ENCODE measurements at places on chromosomes 6 and 20.
A peak's percentile ranks its signal among the peaks of the same experiment; 100 is the strongest.

- H3K27ac ChIP-seq, result no peak overlapping the region
- H3K36me3 ChIP-seq, result no peaks in the 10 kb centered on the region
- H3K4me1 ChIP-seq, result no peaks in the 10 kb centered on the region
- DNase-seq, result no peak
- H3K4me3 ChIP-seq, result no peak overlapping the region
Measured at GRCh38 chr6:19327661-19328060, 509.5 kb upstream of the ID4 start.

- no peaks in the 10 kb centered on the region for H3K27me3 ChIP-seq
- DNase-seq, result no peak
- H3K4me3 ChIP-seq, result no peak overlapping the region
- H3K4me1 ChIP-seq, result peaks cover 9% of the 10 kb centered on the region
- H3K27ac ChIP-seq, result no peak overlapping the region
Measured at GRCh38 chr20:17916433-17916891, 52.1 kb downstream of the SNX5 start.

DNA sequence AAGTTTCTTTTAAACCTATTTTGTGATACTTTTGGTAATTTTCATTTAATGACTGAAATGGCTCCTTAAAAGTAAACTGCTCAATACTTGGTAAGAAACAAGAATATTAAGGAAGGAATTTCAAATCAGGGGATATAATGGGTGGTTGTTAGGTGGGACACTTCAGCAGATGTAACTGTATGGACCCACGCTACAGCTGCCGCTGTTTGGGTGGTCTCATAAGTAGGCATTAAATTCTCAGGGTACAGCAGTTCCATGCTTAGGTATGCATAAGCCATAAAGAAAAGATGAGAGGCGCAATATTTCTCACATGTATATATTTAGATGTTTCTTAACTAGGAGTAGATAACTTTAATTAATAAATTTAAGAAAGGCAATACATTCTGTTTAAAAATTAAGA is 35.0 kb downstream of the COL19A1 start:
- no peak for DNase-seq
- H3K27me3 ChIP-seq, result peaks cover 7% of the 10 kb centered on the region
- no peak overlapping the region for H3K27ac ChIP-seq

DNA sequence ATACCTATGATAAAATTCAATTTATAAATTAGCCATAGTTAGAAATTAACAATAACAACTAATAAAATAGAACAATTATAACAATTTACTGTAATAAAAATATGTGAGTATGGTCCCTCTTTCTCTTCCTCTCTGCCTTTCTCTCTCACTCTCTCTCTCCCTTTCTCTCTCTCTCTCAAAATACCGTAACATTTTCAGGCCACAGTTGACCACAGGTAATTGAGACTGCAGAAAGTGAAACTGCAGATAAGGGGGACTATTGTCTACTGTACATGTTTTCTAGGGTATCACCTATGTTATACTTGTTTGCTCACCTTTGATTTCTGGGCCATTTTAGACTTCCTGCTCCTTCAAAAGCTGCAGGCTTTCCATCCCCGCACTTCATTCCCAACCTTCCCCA is 46.8 kb downstream of the LY86 start:
- H3K27ac ChIP-seq, result no peak overlapping the region
- no peak overlapping the region for H3K4me3 ChIP-seq
- H3K36me3 ChIP-seq, result no peaks in the 10 kb centered on the region
- H3K27me3 ChIP-seq, result no peaks in the 10 kb centered on the region
- DNase-seq, result no peak
- peaks cover 3% of the 10 kb centered on the region for H3K4me1 ChIP-seq

- no peak overlapping the region for H3K4me3 ChIP-seq
- H3K27ac ChIP-seq, result no peak overlapping the region
- no peaks in the 10 kb centered on the region for H3K4me1 ChIP-seq
- H3K36me3 ChIP-seq, result no peaks in the 10 kb centered on the region
- DNase-seq, result no peak
Measured at GRCh38 chr6:153702671-153703070, 336.4 kb upstream of the OPRM1 start.

DNA sequence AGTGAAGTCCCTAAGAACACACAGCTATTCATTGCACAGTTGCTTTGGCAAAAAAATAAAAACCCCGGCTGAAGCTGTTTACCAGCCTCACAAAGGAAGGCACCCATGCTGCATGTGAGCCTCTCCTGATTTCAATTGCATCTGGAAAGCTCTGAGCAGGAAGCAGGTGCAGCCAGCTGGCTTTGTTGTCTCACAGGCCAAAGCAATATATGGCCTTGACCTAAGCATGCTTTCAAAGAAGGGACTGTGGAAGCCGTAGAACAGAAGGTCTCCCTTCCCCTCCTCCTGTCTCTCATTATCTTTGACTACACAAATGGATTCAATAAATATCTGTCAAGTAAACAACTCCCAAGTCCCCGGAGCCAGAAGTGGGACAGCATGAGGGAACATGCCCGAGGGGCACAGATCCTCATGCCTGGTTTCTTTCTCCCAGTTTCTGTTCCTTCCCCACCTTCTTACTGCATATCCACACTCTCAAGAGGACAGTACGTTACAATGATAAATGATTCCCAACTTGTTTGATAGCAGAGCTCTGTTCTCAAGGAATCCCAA is 57.2 kb upstream of the PCSK2 start:
- no peak for DNase-seq
- H3K27ac ChIP-seq, result no peak overlapping the region
- no peak overlapping the region for H3K4me3 ChIP-seq
- no peaks in the 10 kb centered on the region for H3K27me3 ChIP-seq
- H3K4me1 ChIP-seq, result no peaks in the 10 kb centered on the region

DNA sequence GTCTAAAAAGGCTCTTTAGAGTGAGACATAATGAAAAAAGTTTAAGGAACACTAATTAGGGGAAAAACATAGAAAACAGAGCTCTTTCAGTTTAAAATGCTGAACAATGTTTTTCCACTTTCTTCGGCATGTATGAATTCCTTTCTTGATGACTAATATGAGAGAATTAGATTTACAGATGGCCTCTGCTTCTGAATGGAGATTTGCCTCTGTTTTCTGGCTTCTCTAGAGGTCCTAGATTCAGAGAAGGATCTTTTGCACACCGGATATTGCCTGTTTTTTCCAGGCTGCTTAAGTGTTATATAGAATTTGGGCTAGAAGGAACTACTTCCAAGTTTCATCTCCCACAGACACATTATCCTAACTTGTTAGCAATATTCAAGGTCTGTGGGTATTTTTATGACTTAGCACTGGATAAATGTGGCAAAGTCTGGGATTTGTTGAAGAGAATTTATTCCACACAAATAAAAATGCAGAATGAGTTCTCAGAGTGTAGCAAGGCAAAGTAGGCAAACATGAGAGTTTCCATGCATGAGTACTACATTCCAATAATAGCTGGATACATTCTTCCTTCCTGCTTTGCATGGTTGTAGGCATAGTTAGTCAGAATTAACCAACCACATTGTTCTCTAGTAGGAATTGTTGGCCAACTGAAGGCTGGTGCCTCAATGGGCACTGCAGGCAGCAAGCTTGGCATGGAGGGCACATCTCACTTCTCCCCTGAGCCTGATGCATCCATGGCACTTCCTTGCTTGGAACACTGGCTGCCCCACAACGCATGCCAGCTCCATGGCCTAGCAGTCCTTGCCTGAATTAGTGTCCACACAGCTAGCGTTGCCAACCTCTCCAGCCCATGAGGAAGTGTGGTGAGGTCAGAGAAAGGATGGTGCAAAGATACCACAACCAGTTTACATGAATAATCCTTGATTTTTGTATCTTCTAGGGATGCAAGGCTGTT is 224.2 kb downstream of the CLIC5 start:
- H3K27me3 ChIP-seq, result no peaks in the 10 kb centered on the region
- no peak for DNase-seq
- H3K36me3 ChIP-seq, result no peaks in the 10 kb centered on the region
- no peaks in the 10 kb centered on the region for H3K4me1 ChIP-seq

GRCh38 chr6:3958255-3958654 is 109.1 kb downstream of the FAM50B start:
- DNase-seq, result no peak
- no peak overlapping the region for H3K4me3 ChIP-seq

DNA sequence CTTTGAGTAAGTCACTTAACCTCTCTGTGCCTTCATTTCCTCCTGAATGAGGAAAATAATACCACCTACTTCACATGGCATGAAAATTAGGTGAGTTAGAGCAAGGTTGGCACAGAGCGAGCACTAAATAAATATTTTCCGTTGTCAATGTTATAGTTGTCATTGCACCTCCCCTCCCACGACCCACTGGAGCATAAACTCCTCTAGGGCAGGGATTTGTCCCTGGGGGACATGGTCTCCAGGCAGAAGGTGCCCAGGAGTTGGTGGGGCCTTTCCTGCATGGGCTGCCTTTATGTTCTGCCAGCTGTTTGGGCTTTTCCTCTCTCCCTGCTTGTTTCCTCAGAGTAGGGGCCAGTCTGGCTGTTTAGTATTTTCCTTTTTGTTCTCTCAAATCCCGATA is 1.3 kb upstream of the ANGPT4 start:
- H3K27me3 ChIP-seq, result peaks cover 13% of the 10 kb centered on the region
- H3K27ac ChIP-seq, result peak overlapping the region; percentile 52
- H3K4me3 ChIP-seq, result no peak overlapping the region
- no peak for DNase-seq
- H3K4me1 ChIP-seq, result peaks cover 66% of the 10 kb centered on the region

DNA sequence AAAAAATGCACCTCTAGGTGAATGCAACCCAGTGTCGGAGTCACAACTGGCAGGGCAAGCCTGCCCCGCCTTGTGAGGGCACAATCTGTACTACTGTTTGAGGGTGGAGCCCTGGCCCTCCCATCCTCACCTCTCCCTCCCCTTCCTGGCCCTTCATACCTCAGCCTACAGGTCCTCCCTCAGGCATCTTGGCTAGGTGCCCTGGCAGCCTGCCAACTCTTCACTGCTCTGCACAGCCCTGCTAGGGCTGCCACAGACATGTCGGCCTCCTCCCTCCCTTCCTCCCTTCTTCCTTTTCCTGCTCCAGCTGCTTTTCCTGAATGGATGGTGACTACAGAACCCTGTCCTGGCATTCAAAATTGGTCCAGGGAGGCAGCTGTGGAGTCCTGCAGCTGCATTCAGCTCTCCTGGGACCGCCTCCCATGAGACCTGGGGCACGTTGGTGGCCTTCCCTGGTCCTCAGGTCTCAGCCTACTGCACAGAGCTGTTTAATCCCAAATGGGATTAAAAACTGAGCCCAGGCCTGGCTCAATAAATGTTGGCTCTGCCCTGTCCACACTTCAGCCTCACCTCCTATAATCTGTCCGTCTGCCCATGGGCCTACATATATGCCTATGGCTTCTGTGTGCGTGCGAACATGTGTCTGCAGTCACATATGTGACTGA is 52.7 kb downstream of the CDH22 start:
- no peaks in the 10 kb centered on the region for H3K4me1 ChIP-seq
- H3K4me3 ChIP-seq, result no peak overlapping the region
- peak; percentile 26 for DNase-seq
- no peak overlapping the region for H3K27ac ChIP-seq

DNA sequence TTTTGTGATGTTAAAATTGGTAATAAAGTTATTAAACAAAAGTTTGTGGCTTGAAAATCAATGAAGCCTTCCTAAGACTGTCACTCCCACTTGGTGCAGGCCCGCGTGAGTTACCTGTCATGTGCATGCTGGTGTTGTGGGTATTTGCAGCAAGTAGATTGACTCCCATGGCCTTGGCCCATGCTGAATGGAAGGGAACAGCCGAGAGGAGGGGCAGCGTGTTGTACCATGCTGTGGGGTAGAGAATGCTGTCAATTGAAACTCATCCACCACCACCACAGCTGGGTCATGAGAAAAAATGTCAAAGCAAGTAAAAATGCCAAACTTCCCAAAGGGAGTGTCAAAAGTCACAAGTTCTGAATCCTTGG is 12.7 kb upstream of the VNN1 start:
- H3K4me1 ChIP-seq, result no peaks in the 10 kb centered on the region
- H3K27me3 ChIP-seq, result no peaks in the 10 kb centered on the region
- no peak overlapping the region for H3K4me3 ChIP-seq
- H3K36me3 ChIP-seq, result no peaks in the 10 kb centered on the region

DNA sequence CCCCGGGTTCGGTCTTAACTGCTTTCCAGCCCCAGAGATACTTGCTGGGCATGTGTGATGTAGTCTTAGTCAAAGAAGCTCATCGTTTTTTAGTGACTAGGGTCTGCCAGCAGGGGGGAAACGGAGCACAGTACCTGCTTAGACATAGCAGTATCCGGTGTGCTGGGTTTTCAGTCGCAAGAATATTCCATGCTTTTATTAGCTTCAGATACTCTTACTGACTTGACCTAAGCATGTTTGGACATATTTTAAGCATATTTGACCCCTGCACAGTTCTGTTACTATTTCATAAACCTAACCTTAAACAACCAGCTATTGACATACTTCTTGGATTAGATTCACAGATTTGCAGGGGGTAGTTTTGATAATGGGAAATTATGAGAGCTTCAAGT is 3.0 kb downstream of the E2F3 start:
- H3K27me3 ChIP-seq, result peaks cover 13% of the 10 kb centered on the region
- peak overlapping the region; percentile 100 for H3K4me3 ChIP-seq
- peaks cover 3% of the 10 kb centered on the region for H3K36me3 ChIP-seq
- peaks cover 30% of the 10 kb centered on the region for H3K4me1 ChIP-seq

DNA sequence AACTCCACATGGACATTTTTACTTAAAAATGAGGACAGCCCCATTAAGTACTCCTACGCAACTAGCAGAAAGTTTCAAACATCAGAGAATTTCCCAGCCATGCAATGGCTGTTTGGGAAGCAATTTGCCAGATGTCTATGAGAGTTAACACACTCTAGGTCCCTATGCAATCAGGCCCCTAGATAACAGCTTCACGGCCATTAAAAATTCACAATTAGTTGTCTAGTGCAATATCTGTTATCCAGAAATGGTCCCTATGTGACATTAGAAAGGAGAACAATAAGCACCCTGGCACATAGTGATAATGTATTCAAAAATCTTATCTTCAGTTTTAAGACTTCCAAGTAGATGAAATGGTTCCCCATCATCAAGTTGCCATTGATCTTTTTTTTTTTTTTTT is 174.3 kb upstream of the NRSN1 start:
- no peaks in the 10 kb centered on the region for H3K27me3 ChIP-seq
- DNase-seq, result no peak
- H3K4me1 ChIP-seq, result no peaks in the 10 kb centered on the region
- no peak overlapping the region for H3K4me3 ChIP-seq
- no peak overlapping the region for H3K27ac ChIP-seq

All from endothelial cell (in vitro differentiated cells).